ENCODE measurements at places on chromosomes 11 and 22.

DNA sequence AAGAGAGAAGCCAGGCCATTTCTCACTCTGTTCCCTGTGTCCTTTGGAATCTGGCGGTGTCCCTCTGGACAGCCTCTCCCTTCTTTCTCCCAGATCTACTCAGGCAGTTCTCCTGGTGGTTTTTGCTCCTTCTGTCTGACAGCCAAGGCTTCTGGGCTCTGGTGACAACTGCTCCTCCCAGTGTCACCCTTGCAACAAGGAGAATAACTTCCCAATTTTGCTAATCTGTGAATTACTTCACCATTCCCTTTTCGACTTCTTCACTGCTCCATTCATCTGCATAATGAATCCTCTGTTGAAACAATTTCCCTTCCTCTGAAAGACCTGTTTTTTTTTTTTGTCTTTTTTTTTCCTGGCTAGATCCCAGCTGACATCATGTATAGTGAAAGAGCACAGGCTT is 56.3 kb upstream of the PDE3B start:
- no peak for DNase-seq

- no peak for DNase-seq
Measured at GRCh38 chr11:104256525-104256924, 92.6 kb upstream of the PDGFD start.

GRCh38 chr11:118998388-118998717 is 415 bp downstream of the CENATAC start:
- no peak for DNase-seq

GRCh38 chr11:95444309-95445241 is 213.6 kb upstream of the SESN3 start:
- no peak for DNase-seq

GRCh38 chr11:3836903-3837302 is 3.9 kb downstream of the RHOG start:
- no peak for DNase-seq

GRCh38 chr11:61273178-61274078 is 21.7 kb downstream of the VWCE start:
- no peak for DNase-seq

- DNase-seq = peak; percentile 79
Measured at GRCh38 chr22:37802310-37803194, 5.2 kb upstream of the GCAT start.

- DNase-seq = no peak
Measured at GRCh38 chr11:19818619-19819018, 106.0 kb downstream of the NAV2 start.

GRCh38 chr11:123083623-123084029 is 21.7 kb upstream of the HSPA8 start:
- DNase-seq = peak; percentile 72

GRCh38 chr11:115919341-115920091 is 415.3 kb upstream of the CADM1 start:
- DNase-seq = no peak
